Activated CD4-positive, alpha-beta T cell treated with anti-CD3 and anti-CD28 coated beads, Interleukin-2, amount 10 ng/mL, durations not matched to agents 24 days and 14 days (primary cell): ENCODE measurements at places on chromosomes 1 and 21.

DNA sequence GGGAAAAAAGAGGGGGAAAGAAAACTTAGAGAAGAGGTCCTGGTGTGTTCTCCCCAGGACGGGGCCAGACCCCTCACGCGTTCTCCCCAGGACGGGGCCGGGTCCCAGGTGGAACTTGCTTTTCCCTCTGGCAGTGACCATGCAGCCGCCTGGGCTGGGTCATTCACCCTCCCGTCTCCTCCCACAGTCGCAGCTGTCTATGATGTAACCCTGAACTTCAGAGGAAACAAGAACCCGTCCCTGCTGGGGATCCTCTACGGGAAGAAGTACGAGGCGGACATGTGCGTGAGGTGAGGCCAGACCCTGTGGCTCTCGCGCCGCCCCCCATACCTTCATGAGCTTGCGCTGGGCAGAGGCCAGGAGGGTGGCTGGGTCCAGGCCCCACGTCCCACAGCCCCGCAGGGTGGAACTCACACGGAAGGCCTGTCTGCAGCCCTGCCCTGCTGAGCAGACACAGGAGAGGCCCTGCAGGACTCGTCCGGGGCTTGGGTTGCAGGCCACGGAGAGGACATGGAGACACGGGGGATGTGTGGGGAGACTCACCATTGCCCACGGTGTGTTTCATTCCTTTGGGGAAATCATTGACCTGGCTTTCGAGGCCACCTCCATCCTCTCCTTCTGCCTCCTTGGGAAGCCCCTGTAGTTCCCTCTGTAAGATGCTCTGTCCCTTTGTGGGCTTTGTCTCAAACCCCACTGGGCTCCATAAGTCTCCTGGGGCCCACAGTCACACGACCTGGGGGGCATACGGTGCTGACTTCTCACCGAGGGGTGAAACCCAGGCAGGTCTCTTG, 40.7 kb upstream of the TRAPPC10 start:
- H3K27ac ChIP-seq: no peak overlapping the region
- no peak overlapping the region for H3K4me3 ChIP-seq
- H3K27me3 ChIP-seq: no peaks in the 10 kb centered on the region
- no peak for DNase-seq
- peaks cover 5% of the 10 kb centered on the region for H3K4me1 ChIP-seq

GRCh38 chr1:185291159-185291558, 25.9 kb downstream of the IVNS1ABP start:
- peaks cover 57% of the 10 kb centered on the region for H3K36me3 ChIP-seq
- H3K4me1 ChIP-seq: peaks cover 26% of the 10 kb centered on the region
- no peak for DNase-seq
- no peak overlapping the region for H3K4me3 ChIP-seq
- no peaks in the 10 kb centered on the region for H3K27me3 ChIP-seq

GRCh38 chr21:46168659-46169386, 13.4 kb upstream of the FTCD start:
- H3K36me3 ChIP-seq: no peaks in the 10 kb centered on the region
- H3K4me1 ChIP-seq: peaks cover 6% of the 10 kb centered on the region
- H3K4me3 ChIP-seq: no peak overlapping the region
- H3K27me3 ChIP-seq: peaks cover 2% of the 10 kb centered on the region

GRCh38 chr1:102821707-102822106, 286.6 kb downstream of the COL11A1 start:
- H3K27ac ChIP-seq: no peak overlapping the region
- H3K27me3 ChIP-seq: no peaks in the 10 kb centered on the region
- no peaks in the 10 kb centered on the region for H3K36me3 ChIP-seq
- DNase-seq: no peak

GRCh38 chr1:72119491-72119890, 162.8 kb downstream of the NEGR1 start:
- no peak for DNase-seq
- H3K4me1 ChIP-seq: no peaks in the 10 kb centered on the region
- no peaks in the 10 kb centered on the region for H3K36me3 ChIP-seq
- H3K4me3 ChIP-seq: no peak overlapping the region
- H3K27me3 ChIP-seq: no peaks in the 10 kb centered on the region

DNA sequence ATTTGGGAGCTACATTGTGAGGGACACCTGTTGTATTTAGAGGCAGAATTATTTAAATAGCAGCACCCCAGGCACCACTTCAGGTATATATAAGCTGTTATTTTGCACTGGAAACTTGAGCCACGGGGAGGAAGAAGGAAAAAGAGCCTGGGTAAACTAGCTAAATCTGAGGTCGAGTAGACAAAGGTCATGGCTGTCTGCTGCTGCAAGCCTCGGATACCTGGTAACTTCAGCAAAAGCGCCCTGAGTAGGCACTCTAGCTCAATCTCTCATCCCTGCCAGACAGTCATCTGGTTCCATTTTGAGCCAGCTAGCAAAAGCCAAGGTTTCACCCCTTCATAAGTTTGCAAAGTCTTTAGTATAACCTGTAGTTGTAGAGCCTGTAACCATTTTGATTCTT, 101.9 kb upstream of the ZNF644 start:
- no peaks in the 10 kb centered on the region for H3K36me3 ChIP-seq
- peaks cover 3% of the 10 kb centered on the region for H3K27me3 ChIP-seq
- DNase-seq: no peak

DNA sequence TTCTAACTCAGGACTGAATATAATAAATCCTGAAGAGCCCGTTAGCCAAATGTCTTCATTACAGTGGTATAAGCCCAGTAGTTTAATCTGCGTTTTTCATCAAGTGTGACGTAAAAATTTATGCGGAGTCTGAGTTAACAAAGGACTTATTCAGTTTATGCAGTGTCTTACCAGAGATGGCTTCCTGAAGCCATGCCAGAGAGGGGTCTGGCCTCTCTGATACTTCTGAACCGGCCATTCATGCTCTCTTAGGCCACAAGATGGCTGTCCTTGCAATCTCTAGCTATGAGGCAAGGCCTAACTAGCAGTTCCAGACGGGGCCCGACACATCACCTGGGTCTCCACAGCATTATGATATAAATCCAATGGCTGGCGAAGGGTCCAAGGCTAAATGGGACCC, 101.4 kb downstream of the TEX35 start:
- H3K4me3 ChIP-seq: no peak overlapping the region
- DNase-seq: no peak
- H3K27ac ChIP-seq: no peak overlapping the region
- no peaks in the 10 kb centered on the region for H3K27me3 ChIP-seq
- H3K4me1 ChIP-seq: no peaks in the 10 kb centered on the region
- H3K36me3 ChIP-seq: no peaks in the 10 kb centered on the region

- no peak overlapping the region for H3K4me3 ChIP-seq
- DNase-seq: no peak
- H3K36me3 ChIP-seq: no peaks in the 10 kb centered on the region
- H3K27me3 ChIP-seq: no peaks in the 10 kb centered on the region
- no peak overlapping the region for H3K27ac ChIP-seq
Observed at GRCh38 chr1:109083923-109084322, 6.6 kb upstream of the TMEM167B start.

- H3K4me3 ChIP-seq: no peak overlapping the region
- no peaks in the 10 kb centered on the region for H3K27me3 ChIP-seq
- H3K4me1 ChIP-seq: no peaks in the 10 kb centered on the region
- H3K36me3 ChIP-seq: no peaks in the 10 kb centered on the region
- DNase-seq: no peak
- H3K27ac ChIP-seq: no peak overlapping the region
Observed at GRCh38 chr1:5408401-5408800, 583.8 kb downstream of the NPHP4 start.

DNA sequence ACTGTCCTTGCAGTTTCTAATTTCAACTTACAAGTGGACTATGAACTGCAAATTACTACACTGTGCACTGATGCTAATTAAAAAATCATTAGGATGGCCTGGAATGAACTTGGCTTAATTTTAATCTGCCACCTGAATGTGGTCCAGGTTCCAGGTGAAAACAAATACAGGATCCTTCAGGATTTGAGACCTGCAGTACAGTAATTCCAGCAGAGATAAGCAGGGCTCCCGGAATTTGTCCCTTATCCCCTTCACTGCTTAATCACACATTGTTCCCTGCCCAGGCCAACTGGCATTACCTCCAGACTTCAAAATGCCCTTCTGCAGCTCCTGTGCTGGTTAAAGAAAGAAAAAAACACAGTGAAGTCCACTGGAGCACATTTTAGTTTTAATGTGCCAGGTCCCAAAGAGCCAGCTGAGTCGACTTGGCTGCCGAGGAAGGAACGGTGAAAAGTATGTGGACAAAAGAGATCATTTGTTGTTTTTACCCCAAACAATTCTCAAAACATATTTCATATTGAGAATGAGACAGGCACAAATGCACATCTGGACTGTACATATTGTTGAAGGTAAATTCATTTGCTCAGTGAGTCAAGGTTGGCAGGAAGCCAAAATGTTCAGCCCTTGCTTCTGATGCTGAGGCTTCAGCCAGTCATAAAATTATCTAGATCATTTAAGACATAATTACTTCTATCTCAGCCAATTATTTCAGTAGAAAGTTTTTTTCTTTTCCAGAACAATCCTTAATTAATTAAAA, 28.3 kb downstream of the DEGS1 start:
- H3K27me3 ChIP-seq: no peaks in the 10 kb centered on the region
- no peaks in the 10 kb centered on the region for H3K36me3 ChIP-seq
- H3K4me1 ChIP-seq: no peaks in the 10 kb centered on the region
- H3K4me3 ChIP-seq: no peak overlapping the region
- no peak for DNase-seq
- H3K27ac ChIP-seq: no peak overlapping the region

GRCh38 chr1:212536586-212536985, 72.0 kb upstream of the ATF3 start:
- H3K36me3 ChIP-seq: no peaks in the 10 kb centered on the region
- H3K4me1 ChIP-seq: peaks cover 2% of the 10 kb centered on the region
- H3K4me3 ChIP-seq: no peak overlapping the region
- peaks cover 23% of the 10 kb centered on the region for H3K27me3 ChIP-seq
- no peak for DNase-seq

- no peaks in the 10 kb centered on the region for H3K4me1 ChIP-seq
- no peaks in the 10 kb centered on the region for H3K36me3 ChIP-seq
- no peak overlapping the region for H3K27ac ChIP-seq
- DNase-seq: no peak
- peaks cover 4% of the 10 kb centered on the region for H3K27me3 ChIP-seq
Observed at GRCh38 chr21:39062196-39062595, 121.1 kb downstream of the PSMG1 start.

DNA sequence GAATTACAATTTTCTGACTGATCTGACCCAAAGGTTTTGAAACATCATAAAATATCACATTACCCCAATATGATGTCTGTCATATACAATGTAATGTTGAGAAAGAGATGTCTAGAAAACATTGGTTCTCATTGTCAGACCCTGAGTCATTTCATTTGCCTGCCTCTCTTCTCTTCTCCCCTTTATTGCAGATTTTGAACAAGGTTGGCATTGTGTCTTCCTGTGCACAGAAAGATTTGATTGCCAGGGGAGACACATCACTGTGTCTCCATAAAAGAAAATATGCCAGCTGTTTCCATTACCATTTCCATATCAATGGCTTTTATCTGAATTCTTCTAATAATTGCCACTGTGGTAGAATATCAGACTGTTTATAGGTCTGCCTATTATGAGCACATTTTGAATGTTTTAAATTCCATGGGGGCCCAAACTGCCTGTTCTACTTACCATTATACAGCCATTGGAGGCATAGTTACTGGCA, 65.6 kb downstream of the IFI44 start:
- H3K27me3 ChIP-seq: peaks cover 12% of the 10 kb centered on the region
- no peak overlapping the region for H3K4me3 ChIP-seq
- no peaks in the 10 kb centered on the region for H3K4me1 ChIP-seq
- no peak overlapping the region for H3K27ac ChIP-seq

- no peak for DNase-seq
- H3K4me3 ChIP-seq: peak overlapping the region; percentile 4
- H3K36me3 ChIP-seq: no peaks in the 10 kb centered on the region
- H3K27ac ChIP-seq: no peak overlapping the region
- peaks cover 20% of the 10 kb centered on the region for H3K27me3 ChIP-seq
Observed at GRCh38 chr1:47179988-47180563, 9.8 kb downstream of the PDZK1IP1 start.

GRCh38 chr1:221620437-221621384, 121.2 kb downstream of the DUSP10 start:
- no peak overlapping the region for H3K4me3 ChIP-seq
- no peaks in the 10 kb centered on the region for H3K36me3 ChIP-seq
- peaks cover 16% of the 10 kb centered on the region for H3K27me3 ChIP-seq
- no peak overlapping the region for H3K27ac ChIP-seq
- H3K4me1 ChIP-seq: no peaks in the 10 kb centered on the region

DNA sequence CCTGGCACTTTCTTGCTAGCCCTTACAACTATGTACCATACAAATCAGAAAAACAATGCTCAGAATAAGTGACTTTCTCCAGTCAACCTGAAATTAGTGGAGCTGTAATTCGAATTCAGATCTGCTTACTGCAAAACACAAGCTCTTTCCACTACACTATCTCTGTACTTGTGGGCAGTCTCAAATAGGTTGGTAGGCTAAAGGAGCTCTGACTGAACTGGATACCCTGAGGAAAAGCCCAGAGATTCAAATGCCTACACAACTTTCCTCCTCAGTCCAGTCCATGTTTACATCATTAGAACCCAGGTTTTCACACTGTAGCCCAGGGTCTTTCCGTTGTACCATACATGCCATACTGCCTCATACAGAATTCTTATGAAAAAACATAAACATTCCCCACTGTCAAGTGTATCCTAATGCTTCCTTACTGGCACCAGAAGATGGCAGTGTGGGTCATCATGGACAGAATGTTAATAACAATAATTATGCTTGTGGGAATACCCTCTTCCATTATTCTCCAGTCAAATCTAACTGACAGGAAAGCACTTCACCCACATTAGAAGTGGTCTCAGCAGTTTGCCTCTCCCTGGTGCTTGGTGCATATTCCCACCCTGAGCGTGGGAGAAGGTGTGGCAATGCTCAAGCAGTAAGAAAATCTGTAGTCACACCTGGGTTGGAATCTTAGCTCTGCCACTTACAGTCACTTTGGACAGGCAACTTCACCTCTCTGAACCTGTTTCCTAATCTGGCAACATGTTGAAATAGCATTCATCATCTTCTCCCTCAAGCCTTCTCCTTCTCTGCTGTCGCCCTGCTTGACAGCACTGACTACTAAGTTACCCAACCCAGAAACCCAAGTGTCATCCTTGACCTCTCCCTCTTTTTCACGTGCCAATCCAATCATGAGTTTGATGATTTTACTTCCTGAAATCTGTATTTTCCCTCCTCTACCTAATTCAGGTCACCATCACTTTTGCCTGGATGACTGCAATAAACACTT, 14.4 kb upstream of the ZFYVE9 start:
- H3K36me3 ChIP-seq: no peaks in the 10 kb centered on the region
- H3K27me3 ChIP-seq: peaks cover 44% of the 10 kb centered on the region
- H3K4me3 ChIP-seq: no peak overlapping the region
- H3K27ac ChIP-seq: no peak overlapping the region
- H3K4me1 ChIP-seq: peaks cover 3% of the 10 kb centered on the region

- DNase-seq: no peak
- no peaks in the 10 kb centered on the region for H3K4me1 ChIP-seq
- no peak within 1 kb of the TSS for H3K4me3 ChIP-seq
- H3K36me3 ChIP-seq: no peaks in the 10 kb centered on the region
- H3K27ac ChIP-seq: no peak within 1 kb of the TSS
Observed at GRCh38 chr1:43285269-43285990, at the start of gene C1orf210. Gene C1orf210, minus strand, starts transcription at chr1:43285581. Its CDS starts 2,311 bp downstream, at chr1:43283270.

GRCh38 chr1:150596095-150596892, 16.9 kb upstream of the MCL1 start:
- H3K27ac ChIP-seq: no peak overlapping the region
- no peak for DNase-seq

- H3K27me3 ChIP-seq: no peaks in the 10 kb centered on the region
- H3K4me1 ChIP-seq: no peaks in the 10 kb centered on the region
- peaks cover 9% of the 10 kb centered on the region for H3K36me3 ChIP-seq
Observed at GRCh38 chr1:176046926-176047325, 160.2 kb downstream of the COP1 start.
